ENCODE measurements at places on chromosomes 11 and 22.
A peak's percentile ranks its signal among the peaks of the same experiment; 100 is the strongest.

DNA sequence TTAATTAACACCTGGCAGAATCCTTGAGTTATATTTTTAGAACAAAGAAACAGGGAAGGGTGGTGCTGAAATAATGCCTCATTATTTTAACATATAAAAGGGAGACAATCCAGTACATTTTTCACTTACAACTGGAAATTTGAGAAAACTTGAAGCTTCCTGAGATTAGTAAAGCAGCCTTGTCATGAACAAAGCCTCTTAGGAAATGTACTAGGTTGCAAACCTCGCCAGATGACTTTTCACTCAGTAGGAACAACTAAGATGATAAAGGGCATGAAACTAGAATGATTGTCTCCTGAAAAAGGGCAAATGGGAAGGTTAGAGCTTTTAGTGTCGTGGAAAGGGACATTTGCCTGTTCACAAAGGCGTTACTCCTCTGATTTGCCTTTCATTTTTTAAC, 289.6 kb downstream of the ETS1 start:
- no peak for DNase-seq

DNA sequence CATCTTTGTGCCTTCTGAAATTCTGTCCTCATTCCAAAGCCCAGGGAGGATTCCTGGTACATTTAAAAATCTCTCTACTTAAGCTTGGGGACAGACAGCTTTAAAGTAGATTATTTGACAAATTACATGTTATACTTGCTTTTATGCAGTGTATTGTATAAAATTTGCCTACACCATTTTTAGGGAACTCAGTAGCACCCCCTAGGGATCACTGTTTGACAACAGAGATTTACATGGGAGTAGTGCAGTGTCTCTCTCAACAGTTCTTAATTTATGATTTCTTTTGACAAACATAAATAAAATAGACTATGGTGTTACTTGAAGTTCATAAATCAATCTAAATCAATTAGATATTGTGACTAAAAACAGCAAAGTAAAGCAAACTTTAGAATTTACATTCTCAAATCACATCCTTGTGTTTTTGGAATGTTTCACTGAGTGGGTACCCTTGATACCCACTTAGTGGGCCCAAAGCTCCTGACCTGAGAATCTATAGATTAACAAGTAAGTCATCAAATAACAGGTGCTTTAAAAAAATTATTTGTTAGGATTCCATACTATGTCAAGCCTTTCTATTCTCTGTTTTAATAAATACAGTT, 428.8 kb downstream of the DYNC2H1 start:
- DNase-seq = no peak

DNA sequence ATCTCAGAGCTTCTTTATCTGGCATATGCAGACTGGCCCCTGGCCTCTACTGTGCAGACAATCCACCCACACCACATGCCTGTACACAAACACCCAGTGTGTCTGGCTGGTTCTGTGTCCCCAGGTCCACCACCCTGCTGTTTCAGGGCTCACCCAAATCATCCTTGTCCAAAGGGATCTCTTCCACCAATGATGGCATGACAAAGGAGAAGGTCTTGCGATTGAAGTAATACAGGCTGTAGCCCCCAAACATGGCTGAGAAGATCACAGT, 1.7 kb downstream of the SLC37A4 start:
- no peak for DNase-seq

DNA sequence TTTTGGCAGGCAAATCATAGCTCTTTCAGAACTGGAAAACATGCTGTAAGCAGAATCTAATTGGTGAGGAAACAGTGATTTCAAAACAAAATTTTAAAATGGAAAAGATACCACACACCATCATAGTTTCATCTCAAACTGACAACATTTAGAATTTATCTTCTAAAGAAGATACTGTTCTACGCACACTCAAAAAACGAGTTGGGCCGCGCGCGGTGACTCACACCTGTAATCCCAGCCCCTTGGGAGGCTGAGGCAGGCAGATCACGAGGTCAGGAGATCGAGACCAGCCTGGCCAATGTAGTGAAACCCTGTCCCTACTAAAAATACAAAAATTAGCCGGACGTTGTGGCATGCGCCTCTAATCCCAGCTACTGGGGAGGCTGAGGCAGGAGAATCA, 44.2 kb upstream of the ADSL start:
- no peak for DNase-seq

DNA sequence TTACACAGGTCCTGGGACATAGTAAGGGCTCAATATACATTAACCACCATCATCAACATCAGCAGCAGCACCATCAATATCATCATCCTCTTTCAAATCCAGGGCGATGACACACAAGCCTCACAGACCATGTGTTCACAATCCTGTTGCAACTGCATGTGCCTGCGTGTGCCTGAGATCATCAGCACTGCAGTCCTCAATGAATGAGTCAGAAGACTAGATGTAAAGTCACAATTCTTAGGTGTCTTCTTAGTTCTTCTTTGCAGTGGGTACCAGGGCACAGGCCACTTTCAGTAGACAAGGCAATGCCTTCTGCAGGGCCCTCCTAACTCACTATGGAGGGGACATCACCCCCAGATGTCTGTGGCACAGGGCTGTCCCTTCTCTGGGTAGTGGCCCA, 111.1 kb downstream of the MYO18B start:
- DNase-seq = no peak

DNA sequence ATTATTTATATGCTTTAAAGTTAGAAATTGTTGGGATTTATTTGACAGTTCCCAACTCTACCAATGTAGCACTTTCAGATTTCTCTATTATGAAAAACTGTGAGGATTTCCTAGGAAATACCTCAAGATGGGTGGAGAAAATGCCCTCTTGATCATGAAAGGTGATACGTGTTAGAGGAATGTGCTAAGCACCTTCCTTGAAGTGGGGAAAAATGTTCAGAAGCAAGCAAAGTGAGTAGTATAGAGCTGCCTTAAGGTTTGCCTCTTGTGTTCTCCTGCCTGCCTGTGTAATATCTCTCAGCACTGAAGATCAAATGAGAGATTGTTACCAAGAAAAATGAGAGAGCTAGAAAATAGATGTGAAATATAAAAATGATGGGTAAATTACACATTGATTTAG, 58.2 kb downstream of the YAP1 start:
- peak; percentile 9 for DNase-seq

- DNase-seq = no peak
Observed at GRCh38 chr11:36354221-36355003, 58.3 kb downstream of the PRR5L start.

- no peak for DNase-seq
Observed at GRCh38 chr11:64759722-64760719, at the start of gene PYGM. Gene PYGM, minus strand, starts transcription at chr11:64759974. Its CDS starts 76 bp downstream, at chr11:64759898.

- DNase-seq = no peak
Observed at GRCh38 chr11:48005136-48005535, 24.8 kb downstream of the PTPRJ start.

- DNase-seq = no peak
Observed at GRCh38 chr22:41262250-41262765, 21.6 kb upstream of the CHADL start.

GRCh38 chr22:36644333-36644757, 59.2 kb downstream of the CACNG2 start:
- peak; percentile 80 for DNase-seq

DNA sequence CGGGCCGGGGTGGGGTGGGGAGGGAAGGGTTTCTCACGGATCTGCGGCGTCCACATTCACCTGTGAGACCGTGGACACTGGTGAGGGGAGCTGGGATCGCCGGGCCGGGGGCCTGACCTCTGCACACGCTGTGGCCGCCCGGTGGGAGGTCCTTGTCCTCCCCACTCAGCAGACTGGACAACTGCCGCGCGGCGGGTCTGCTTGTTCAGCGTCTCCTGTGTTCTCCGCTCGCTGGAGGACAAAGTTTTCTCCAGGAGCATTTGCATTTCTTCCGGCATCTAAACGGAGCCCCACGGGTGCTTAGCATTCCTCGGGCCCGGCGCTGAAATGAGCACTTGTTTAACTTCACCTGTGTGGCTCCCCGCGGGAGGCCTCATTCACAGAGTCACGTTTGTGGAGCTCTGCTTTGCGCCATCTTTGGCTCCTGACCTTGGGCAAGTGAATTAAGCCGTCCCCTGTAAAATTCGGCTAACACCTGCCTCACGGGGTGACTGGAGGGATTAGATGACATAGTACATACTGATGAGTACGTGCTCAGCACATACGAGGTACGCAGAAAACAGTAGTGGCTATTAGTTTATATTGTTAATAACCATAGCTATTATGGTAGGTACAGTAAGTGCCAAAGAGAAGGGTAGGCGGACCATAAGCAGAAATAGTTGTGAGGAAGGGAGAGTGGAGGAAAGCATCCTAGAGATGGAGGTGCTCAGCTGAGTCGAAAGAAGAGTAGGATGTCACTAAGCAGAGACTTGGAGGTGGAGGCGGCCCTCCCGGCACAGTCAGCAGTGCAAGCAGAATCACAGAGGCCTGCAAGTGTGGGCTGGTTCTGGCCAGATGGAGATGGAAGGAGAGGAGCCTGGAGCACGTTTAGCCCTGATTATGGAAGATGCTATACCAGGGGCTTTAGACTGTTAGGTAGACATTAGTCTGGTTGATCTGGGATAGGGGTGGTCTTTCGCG, 885 bp downstream of the TRMU start:
- no peak for DNase-seq

- no peak for DNase-seq
Observed at GRCh38 chr11:121494355-121495099, 41.8 kb upstream of the SORL1-AS1 start.

DNA sequence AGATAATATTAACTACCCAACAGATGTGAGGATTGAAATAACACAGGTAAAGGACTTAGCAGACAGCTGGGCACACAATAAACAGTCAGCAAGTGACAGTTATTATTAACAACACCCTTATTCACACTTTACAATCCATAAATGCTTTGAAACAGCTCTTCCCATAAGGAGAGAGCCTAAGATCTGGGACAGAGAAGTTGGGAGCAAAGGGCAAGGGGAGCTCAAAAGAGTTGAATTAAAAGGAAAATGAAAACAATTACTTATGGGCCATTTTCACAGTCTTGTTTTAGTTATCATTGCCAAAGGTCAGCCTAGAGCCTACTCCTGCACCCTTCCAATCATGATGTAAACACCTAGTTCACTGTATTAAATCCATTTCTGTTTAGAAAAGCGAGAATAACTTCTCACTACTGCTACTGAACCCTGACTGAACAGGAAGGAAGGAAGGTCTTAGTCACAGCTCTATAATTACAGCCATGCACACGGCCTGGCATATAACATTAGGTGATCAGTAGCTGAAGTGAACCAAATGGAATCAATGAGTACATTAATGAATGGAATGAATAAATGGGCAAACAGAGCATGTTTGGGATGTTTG, 111.3 kb downstream of the PLEKHA7 start:
- DNase-seq = no peak

GRCh38 chr22:24429411-24430365, 2.3 kb downstream of the ADORA2A start:
- no peak for DNase-seq

DNA sequence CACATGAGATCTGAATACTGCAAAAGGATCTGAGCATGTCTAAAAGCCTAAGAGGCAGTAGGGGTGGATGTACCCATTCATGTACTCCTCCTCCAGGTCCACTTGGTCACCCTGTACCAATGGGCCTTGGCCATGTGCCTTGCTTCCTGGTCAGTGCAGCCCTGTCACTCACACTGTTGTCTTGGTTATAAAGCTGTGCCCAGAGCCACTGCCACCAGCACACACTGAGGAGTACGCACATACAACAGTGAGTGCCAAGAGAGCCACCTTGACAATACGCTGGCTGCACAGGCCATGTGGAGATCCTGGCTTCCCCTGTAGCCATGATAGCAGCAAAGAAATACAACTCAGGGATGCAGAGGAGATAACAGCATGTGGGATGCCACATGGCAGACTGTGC, 96.4 kb upstream of the LDLRAD3 start:
- no peak for DNase-seq

DNA sequence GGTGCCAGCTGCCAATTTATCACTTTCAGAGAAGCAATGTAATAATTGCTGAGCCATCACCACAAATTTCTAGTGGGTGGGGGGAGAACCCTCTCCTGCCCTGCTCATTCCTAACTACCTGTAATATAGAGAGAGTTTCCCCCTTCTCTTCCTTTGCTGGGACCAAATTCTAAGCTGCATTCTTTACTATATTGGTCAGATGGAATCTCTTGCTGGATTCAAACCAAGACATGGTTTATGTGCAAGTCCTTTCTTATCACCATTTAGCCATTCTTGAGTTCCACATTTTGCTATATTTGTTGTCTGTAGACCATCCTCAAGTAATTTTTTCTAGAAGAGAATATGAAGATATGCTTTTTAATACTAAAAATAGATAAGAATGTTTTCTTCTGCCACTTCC, 452.1 kb downstream of the MN1 start:
- DNase-seq = no peak

- no peak for DNase-seq
Observed at GRCh38 chr11:15334766-15335165, 220.0 kb downstream of the INSC start.

GRCh38 chr11:118318581-118319336, 14.2 kb downstream of the CD3E start:
- DNase-seq = no peak

DNA sequence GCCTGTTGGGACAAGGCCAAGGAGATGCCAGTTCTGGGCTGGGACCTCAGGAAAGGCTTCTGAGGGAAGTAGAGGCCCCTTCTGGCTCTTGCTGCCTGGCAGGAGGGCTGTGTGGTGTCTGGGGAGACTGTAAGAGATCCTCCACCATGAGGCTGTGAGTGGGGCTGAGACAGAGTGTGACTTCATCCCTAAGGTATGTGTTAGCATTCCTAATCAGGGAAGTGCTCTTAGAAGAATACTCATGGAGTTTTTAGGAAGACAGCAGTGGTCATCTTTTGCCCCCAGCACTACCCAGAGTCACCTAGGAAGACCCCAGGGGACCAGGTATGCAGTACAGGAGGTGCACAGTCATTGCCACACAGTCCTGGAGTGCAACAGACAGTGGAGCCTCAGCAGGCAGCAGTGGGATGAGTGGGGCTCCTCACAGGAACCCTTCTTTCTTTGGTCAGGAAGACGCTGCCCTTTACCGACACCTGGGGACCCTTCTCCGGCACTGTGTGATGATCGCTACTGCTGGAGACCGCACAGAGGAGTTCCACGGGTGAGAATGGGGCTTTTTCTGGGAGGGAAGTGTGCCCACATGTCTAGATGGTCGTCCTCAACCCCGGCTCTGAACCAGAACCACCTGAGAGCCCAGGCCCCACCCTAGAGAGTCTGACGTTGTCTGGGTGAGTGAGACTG, 2.8 kb downstream of the RIC8A start:
- no peak for DNase-seq

DNA sequence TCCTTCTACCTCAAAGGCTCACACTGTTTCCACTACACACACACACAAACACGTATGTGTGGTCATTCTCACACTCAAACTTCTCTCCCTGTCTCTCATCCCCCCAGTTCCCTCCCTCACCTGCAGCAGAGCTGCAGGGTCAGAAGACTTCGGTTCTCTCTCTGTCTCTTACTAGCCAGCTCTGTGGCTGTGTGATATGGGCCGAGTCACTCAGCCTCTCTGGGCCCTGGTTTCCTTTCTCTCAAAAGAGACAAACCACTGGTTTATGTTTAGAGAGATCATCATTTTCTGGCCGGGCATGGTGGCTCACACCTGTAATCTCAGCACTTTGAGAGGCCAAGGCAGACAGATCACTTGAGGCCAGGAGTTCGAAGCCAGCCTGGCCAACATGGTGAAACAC, 21.1 kb downstream of the TSPAN18 start:
- DNase-seq = no peak

GRCh38 chr11:61279934-61280659, 15.0 kb downstream of the VWCE start:
- no peak for DNase-seq

GRCh38 chr11:33919645-33920044, 27.8 kb upstream of the LMO2 start:
- DNase-seq = no peak
